ENCODE measurements at places on chromosomes 2 and 18.

- DNase-seq = no peak
These were observed 1641.3 kb upstream of the SLC39A10 start for GRCh38 chr2:194015751-194016150.

GRCh38 chr2:55839182-55839819 is 84.3 kb downstream of the EFEMP1 start:
- DNase-seq = peak; percentile 66

GRCh38 chr18:70036771-70037347 is 89.2 kb upstream of the CD226 start:
- DNase-seq = no peak

GRCh38 chr18:48777744-48778116 is 173.0 kb downstream of the SMAD7 start:
- DNase-seq = no peak

- no peak for DNase-seq
These were observed 17.6 kb upstream of the TMEM247 start for GRCh38 chr2:46461709-46462171.

GRCh38 chr2:43424262-43425207 is 171.3 kb downstream of the THADA start:
- no peak for DNase-seq

GRCh38 chr2:88192613-88193012 is 22.5 kb downstream of the THNSL2 start:
- no peak for DNase-seq

GRCh38 chr2:173104156-173104555 is 28.5 kb downstream of the MAP3K20 start:
- no peak for DNase-seq

DNA sequence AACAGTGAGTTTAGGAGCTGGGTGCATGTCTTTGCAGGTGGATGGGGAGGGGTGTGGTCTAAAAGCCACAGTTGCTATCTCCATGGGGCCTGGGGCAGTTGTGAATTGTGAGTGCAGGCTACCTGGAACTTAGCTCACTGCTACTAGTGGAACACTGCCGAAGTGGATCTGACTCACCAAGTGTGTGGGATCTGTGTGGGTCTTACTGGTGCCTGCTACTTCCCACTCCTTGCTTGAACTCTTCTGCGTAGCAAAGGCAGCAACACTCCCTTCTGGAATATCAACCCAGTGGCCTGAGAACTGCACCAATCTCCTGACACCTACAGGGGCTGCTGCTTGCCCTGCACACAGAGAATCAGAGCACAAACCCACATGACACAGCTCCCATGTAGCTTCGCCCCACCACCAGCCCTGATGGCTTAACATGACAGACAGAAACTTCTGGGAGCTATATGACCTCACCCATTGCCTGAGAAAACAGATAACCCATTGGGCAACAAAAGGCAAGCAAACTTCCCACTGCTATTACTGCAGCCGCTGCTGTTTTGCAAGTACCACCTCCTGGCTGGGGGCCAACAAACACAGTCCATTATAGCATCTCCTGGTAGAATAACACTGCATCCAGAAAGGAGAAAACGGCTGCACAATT is 455.1 kb upstream of the DDX18 start:
- DNase-seq = no peak

- DNase-seq = no peak
These were observed 20.5 kb downstream of the IL36A start for GRCh38 chr2:113025737-113026136.

GRCh38 chr18:21194871-21195771 is 46.9 kb upstream of the GREB1L start:
- DNase-seq = peak; percentile 52

- no peak for DNase-seq
These were observed 407.5 kb upstream of the NRP2 start for GRCh38 chr2:205274801-205275200.

- DNase-seq = no peak
These were observed 54.8 kb upstream of the CREB1 start for GRCh38 chr2:207474863-207475485.

GRCh38 chr2:239670463-239671120 is 269.8 kb upstream of the HDAC4 start:
- no peak for DNase-seq

GRCh38 chr2:227447606-227448005 is 24.4 kb upstream of the AGFG1 start:
- DNase-seq = no peak

- DNase-seq = no peak
These were observed 537.1 kb upstream of the ID2 start for GRCh38 chr2:8144785-8145184.

- no peak for DNase-seq
These were observed 150.9 kb downstream of the ATAD2B start for GRCh38 chr2:23776021-23776420.

All from kidney (tissue), 22 donors.